ENCODE measurements at places on chromosomes 16 and 17.

- DNase-seq, result no peak
Observed at GRCh38 chr17:65058593-65058992, 2.1 kb upstream of the GNA13 start.

GRCh38 chr17:74892974-74893911 lies at the start of gene FADS6:
TSS of gene FADS6 (minus strand) at chr17:74893633. CDS start at chr17:74893595, 38 bp downstream.
- no peak for DNase-seq

DNA sequence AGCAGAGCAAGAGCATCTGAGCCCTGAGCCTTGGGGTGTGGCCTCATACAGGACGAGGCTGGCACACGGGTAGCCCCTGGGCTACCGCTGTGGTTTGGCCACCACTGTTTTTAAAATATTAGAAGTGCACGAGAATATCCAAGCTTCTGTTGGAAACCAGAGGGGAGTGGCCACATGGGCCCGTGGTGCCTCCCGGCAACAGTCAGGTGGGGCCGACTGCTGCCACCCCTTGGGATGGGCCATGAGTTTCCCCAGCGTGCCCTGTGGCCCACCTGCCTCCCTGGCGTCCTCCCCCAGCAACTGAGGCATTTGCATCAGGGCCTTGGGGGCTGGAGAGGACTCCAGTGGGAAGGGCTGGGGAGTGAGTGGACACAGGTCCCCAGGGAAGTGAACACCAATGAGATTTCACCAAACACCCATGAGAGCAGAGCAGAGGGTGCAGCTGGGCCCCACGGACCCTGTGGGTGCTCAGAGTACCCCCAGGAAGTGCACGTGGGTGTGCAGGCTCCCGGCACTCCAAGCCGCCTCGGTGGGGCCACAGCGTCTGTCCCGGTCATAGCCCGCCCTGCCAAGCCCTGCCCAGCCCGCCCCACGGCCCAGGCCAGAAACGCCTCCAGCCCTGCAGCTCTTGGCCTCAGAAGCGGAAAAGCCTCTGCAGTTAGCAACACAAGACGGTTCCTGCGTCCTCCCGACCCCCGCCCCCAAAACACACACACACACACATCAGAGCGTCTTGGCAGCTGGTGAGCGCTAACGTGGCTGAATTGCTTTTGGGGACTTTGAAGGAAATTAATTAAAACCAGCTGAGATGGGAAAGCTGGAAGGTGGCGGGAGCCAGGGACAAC lies 22.7 kb downstream of the ZNF469 start:
- DNase-seq, result no peak

GRCh38 chr16:24988593-24989338 lies 26.4 kb downstream of the ARHGAP17 start:
- no peak for DNase-seq

DNA sequence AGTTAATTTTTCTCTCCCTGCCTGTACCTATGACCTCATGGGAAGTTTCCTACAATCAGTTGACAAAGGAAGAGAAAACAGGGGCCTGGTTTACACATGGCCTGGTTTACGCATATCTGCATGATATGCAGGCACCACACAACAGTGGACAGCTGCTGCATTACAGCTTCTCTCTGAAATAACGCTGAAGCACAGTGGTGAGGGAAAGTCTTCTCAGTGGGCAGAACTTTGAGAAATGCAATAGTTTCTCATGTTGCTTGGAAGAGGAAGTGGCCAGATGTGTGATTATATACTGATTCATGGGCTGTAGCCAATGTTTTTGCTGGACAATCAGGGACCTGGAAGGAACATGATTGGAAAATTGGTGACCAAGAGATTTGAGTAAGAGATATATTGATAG lies 324.1 kb upstream of the GOT2 start:
- DNase-seq, result no peak

- DNase-seq, result no peak
Observed at GRCh38 chr16:72131036-72131435, 37.4 kb downstream of the DHX38 start.

GRCh38 chr17:18380471-18381157 lies 3.0 kb downstream of the EVPLL start:
- DNase-seq, result no peak

DNA sequence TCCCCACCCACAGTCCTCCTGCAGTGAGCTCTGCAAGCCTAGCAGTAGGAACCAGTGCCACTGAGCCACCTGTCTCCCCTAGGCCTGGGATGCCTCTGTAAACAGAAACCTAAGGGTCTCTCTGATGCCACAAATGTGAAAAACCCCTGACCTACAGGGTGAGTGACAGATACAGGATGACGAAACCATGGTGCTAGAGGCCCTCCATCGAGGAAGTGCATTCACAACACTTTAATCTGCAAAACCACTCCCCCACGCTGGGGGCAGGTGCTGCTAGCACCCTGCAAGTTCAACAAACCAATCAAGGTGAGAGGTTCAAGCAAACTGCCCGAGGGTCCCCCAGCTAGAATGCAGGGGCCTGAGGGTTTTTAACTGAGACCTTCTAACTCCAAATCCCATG lies 59.5 kb downstream of the CDYL2 start:
- no peak for DNase-seq

DNA sequence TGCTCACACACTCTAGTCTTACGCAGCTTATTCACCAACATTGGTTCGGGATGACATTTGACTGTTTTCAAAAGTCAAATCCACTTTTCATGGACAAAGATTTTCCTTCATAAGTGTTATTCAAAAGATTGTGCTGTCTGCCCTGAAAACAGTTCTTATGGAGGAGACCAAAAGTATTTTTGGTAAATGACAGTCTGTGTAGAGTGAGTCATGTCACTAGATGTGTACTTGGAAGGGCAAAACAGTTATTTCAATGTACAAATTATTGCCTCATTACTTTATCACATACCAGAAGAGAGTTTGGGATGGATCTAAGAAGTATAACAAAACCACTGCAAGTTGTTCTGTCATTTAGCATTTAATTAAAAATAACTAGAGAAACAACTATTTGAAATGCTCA lies 265.6 kb downstream of the CDH13 start:
- DNase-seq, result no peak

DNA sequence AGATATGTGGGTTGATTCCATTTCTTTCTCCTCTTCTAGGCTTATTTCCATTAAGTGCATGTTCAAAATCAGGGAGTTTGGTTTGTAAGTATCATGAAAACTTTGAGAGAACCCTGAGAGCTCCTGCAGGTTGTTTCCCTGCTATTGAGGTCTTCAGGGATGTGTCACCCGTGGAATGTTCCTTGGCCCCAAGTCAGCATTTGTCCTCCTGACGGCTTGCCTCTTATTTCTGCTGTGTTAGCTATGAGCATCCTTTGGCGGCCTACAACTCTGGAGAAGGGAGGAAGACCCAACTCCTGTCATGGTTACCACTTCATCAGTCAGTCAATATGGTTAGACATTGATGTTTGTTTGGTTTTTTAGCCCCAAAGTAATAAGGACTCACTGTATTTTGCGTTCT lies 180.8 kb downstream of the FTO start:
- DNase-seq, result no peak

- DNase-seq, result no peak
Observed at GRCh38 chr16:80060470-80060869, 459.9 kb upstream of the MAF start.

DNA sequence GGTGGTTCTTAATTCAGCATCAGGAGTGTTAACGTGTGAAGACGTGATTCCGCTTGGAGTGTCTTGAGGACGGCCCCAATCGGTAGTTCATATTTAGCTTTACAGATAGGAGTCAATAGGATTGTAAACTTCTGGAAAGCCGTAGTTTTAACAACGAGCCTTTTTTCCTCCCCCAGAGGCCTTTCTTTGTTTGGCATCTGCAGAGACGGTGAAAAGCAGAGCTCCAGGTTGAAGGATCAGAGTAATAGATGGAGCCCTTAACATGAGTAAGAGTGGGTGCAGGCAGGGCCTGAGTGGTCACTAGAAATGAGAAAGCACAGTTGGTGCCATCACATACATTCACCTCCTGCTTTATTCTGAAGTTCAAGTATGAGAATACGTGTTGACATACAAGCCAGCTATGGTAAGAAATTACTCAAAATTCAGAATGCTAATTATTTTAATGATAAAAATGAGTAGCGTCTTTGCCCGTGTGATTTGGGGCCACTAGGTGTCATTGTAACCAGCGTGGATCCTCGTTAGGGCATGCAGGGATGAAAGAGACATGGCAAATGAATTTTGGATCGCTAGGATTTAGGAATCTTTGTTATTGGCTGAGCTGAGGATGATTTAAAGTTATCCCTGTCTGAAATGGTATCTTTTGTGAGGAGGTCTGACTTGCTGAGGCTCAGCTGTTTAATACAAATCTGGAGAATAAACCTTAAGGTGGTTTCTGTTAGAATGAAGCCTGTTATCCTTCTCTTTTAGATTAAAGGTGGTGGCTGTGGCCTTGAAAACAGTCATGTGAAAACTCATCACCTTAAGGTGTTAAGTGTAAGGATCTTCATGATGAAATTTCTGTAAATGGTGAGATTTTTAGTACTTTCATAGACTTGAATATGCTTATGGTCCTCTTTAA lies 18.6 kb downstream of the PRCD start:
- peak; percentile 28 for DNase-seq

- no peak for DNase-seq
Observed at GRCh38 chr17:28901866-28902818, 737 bp downstream of the DHRS13 start.

GRCh38 chr17:7915611-7916384 lies at the start of gene RNF227:
TSS of gene RNF227 (minus strand) at chr17:7916289. CDS start at chr17:7916195, 94 bp downstream.
- peak; percentile 89 for DNase-seq

Measured in CD4-positive, alpha-beta T cell treated with Interleukin-15 for 1 hour (primary cell).